T-helper 9 cell (primary cell): ENCODE measurements at places on chromosomes 11 and 22.

GRCh38 chr22:29772170-29772641 lies 5.0 kb downstream of the UQCR10 start:
- no peak for DNase-seq

GRCh38 chr11:565921-566509 lies 5.2 kb downstream of the RASSF7 start:
- no peak for DNase-seq

GRCh38 chr11:850775-851763 lies 8.4 kb downstream of the TSPAN4 start:
- no peak for DNase-seq

GRCh38 chr22:49152127-49152938 lies 675.3 kb downstream of the BRD1 start:
- no peak for DNase-seq

DNA sequence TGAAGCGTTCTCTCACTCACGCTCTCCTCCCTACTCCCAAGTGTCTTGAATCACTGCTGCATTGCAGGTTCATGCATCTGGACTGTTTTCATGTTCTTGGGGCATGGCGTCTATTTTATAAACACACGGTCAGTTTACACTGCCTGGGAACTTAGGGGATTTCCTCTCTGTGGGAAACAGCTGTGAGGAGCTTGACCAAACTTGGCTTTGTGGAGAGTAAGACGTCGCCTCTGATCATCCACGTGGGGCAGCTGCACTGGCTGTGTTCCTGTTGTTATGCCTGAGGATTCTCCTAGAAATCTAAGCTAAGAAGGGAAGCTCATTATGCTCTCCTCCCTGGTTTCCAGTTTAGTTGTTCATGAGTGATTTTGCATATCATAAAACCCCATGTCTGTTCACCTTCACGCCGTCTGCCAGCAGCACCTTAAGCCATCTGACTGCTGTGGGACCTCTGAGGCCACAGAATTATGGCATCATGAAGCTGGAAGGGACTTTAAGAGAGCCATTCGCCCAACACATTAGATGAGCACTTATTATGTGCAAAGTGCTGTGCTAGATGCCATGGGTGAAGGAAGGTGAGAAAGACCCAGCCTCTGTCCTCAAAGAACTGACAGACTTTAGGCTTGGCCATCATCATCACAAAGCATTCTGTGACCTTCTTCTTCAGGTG lies 38.8 kb upstream of the POU2AF1 start:
- DNase-seq: no peak

- no peak for DNase-seq
These were observed 13.2 kb downstream of the LMO1 start for GRCh38 chr11:8250434-8250833.

DNA sequence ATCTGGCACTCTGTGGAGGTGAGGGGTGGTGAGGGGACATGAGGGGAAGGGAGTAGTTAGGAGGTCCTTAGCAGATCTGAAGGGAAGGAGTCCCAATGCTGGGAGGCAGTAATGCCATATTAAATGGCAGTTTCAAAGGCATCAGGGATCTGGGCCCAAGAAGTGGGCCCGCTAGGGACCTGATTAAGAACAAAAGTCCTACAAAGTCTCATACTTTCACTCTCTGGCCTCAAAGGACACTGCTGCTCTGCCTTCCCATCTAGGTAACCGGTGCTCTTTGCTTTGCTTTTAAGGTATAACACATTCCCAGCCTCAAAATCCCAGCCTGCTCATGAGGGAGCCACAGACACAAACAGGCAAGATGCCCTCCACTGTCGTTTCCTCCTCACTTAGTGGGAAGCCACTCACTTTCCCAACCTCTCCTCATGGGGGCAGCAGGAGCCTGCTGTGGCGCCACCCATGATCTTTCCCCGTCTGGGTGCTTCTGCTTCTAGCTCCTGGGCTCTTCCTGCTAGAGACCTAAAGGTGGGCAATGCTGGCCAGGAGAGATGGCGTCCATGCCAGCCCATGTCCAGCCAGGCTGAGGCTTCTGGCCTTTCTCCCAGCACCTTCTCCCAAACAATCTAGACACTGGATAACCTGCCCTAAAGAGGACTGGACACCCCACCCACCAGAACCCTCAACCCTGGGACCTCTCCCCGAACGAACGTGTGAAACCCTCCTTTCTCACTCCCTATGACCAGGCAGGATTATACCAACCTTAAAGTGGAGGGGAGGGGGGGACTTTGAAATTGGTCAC lies 68.3 kb downstream of the PLEKHA7 start:
- DNase-seq: peak; percentile 6

GRCh38 chr11:12771875-12772274 lies 97.7 kb downstream of the TEAD1 start:
- no peak for DNase-seq

- DNase-seq: no peak
These were observed 803 bp upstream of the IFT27 start for GRCh38 chr22:36776722-36777121.

GRCh38 chr11:17988465-17988864 lies 24.4 kb downstream of the SERGEF start:
- no peak for DNase-seq

DNA sequence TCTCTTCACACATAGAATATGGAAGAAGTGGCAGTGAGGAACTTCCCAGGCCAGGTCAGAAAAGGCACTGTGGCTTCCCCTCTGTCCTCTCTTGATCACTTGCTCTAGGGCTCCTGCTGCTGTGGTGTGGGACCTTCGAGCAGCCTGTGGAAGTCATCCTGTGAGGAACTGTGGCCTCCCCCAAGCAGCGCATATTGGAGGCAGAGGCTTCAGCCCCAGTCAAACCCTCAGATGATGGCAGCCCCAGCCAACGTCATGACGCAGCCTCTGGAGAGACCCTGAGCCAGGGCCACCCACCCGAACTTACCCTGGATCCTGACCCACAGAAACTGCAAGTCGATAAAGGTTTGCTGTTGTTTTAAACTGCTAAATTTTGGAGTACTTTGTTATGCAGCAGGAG lies 444.9 kb downstream of the TBC1D22A start:
- no peak for DNase-seq

DNA sequence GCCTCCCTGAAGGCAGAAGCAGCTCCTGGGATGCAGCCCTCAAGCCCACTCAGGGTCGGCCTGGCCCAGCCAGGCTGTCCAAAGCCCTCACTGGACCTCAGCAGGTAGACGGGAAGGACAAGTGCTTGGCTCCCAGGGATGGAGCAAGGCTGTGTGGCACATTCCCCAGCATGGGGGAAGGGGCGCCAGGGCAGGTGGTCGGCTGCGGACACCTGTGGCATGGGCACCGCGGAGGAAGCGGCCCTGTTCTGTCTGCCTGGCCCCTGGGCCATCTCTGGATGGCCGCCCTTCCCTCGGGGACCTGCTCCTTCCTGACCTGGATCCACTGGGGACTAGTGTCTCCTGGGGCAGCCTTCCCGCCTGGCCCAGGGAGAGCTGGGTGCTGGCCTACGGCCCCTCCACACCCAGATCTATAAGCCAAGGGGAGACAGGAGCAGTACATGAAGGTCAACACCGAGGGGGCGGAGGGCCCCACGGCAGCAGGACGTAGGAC lies 26.0 kb downstream of the CHID1 start:
- DNase-seq: no peak
